KBM-7 (cell line): ENCODE measurements at places on chromosomes 13 and 19.
A peak's percentile ranks its signal among the peaks of the same experiment; 100 is the strongest.

- peak; percentile 52 for DNase-seq
Observed at GRCh38 chr19:1067341-1067957, 482 bp downstream of the ARHGAP45 start.

DNA sequence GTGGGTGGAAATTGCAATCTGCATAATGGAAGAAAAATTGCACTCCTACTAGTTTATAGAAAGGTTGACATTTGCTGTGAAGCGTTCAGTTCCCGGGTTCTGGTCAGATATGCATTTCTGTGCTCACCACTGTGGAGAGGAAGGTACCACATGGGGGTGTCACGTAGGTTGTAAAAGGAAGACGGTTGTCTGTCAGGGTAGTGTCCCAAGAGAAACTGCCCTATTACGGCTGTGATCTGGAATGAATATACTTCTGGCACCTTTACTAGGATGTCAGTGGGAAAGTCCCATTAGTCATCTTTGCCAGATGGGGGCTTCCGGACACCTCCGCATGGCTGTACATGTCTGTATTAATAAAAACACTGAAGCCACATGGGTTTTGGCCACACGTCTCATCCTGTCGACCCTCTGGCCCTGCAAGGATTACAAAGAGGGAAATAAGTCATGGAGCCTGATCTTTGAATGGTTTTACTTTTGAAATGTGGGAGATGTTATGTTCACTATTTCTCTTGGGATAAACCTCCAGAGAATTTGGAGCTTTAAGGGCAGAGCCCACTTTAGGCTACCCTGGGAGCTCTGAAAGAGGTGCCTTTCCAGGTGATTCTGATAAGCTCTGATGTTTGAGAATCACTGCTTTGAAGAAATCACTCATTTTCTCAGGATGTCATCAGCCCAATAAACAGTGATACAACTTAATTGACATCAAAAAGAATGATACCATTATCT is 133.9 kb downstream of the AKAP11 start:
- no peak for DNase-seq

GRCh38 chr13:63042686-63043085 is 1627.0 kb upstream of the PCDH20 start:
- DNase-seq = no peak

- no peak for DNase-seq
Observed at GRCh38 chr19:54105796-54106195, 3.1 kb downstream of the NDUFA3 start.
